CD4-positive, alpha-beta T cell treated with Interleukin-21 for 1 hour (primary cell): ENCODE measurements at places on chromosomes 6 and 20.

DNA sequence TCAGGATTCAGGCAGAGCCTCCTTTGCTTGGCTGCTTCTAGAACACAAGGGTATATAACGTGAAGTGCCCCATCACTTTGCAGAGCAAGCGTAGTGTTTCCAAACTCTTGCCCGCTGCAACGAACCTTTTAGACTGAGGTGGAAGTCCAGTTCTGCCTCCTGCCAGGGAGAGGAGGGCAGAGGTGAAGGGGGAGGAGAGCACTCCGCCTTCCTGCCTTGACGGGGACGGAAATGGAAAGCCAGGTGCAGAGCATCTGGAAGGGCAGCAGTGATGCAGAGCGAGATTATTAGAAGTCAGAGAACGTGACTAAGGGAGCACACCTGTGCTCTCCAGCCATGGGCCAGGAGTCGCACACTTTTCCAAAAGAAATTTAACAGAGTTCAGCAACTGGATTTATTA lies 63.4 kb downstream of the RREB1 start:
- no peak for DNase-seq

GRCh38 chr20:11316244-11316643 lies 601.4 kb upstream of the BTBD3 start:
- no peak for DNase-seq

DNA sequence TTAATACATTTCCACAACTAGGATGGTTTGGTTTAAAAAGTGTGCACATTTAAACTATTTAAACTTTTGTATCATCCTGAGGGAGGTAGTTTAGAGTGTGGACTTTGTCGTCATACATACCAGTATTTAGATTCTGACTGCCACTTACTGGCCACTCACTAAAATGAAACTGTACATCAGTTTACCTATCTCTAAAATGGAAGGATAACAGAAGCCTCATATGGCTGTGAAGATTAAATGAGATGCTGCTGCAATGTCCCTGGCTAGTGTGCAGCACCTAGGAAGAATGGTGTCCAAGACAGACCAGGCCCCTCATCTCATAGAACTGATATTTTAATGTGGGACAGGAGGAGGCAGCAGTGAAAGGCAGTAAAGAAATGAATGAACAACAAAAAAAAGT lies 12.0 kb upstream of the PKIG start:
- no peak for DNase-seq

GRCh38 chr20:23612396-23612795 lies 6.7 kb upstream of the CST9 start:
- DNase-seq: no peak

- no peak for DNase-seq
Observed at GRCh38 chr6:146968041-146968760, 236.0 kb upstream of the STXBP5 start.

DNA sequence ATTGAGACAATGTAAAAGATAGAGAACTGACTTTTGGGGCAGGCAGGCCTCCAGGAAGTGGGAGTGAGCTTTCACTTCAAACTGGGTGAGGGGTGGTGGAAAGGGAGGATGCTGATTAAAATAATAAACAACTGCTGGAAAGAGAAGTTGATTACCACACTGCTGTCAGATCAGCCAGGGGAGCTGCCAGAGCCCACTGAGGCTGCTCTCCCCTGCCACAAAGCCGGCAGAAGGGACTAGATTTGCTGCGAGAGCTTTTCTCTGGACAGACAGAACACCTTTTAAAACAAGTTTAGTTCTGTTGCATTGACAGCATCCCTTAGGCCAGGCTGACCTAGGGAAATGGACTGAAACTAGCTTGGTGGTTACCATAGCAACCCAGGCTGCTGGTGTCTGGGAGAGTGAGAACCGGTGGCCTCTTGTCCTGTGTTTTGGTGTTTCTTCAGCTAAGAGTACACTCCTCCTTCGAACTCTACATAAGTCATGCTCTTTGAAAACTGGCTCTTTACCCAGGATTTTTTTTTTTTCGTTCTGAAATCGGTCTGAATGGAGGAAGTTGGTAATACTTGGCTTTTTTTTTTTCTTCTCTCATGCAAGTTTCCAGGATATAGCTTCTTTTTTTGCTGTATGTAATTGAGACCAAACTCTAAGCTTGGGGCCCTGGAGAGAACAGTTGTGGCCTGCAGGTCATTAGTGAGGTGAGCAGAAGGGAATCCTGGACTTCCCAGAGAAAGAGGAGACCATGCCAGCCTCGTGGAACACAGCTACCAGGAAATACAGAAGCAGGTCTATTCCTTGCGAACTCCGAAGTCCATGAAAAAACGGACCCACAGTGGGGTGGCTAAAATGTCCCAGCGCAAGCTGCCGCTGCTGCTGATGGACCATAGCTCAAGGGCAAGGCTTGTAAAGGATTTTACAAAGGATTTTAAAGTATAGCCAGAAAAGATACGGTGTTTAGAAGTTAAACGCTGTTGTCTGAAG lies 374.4 kb downstream of the UTRN start:
- peak; percentile 30 for DNase-seq

GRCh38 chr20:48338717-48339116 lies 489.1 kb downstream of the PREX1 start:
- no peak for DNase-seq

GRCh38 chr6:70666706-70667105 lies 977 bp upstream of the SMAP1 start:
- no peak for DNase-seq

DNA sequence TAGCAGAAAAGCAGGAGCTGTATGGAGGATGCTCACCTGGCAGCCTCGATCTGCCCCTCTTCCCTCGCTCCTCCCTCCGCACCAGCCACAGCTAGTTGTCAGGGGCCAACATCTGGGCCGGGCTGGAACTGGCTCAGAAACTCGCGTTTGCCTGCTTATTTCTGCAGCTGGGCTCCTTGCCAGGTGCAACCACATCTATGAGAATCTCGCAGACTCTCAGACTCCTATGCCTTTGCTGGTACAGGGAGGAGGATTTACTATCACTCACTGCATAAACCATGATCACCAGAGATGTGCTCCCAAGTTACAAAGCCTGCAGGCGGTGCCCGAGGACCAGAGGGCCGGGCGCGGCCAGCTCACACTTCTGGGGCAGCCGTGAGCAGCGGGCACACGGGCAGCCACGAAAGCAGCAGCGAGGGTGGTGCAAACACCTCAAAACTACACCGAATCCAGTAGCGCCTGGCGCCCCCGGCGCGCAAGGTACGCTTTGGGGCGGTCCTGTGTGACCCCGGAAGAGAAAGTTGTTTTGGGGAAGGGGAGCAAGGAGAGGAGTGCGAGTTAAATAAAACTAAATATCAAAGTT lies 577 bp upstream of the LRRC1 start:
- peak; percentile 60 for DNase-seq
